CD8-positive, alpha-beta T cell (primary cell): ENCODE measurements at places on chromosomes 6 and 20.

DNA sequence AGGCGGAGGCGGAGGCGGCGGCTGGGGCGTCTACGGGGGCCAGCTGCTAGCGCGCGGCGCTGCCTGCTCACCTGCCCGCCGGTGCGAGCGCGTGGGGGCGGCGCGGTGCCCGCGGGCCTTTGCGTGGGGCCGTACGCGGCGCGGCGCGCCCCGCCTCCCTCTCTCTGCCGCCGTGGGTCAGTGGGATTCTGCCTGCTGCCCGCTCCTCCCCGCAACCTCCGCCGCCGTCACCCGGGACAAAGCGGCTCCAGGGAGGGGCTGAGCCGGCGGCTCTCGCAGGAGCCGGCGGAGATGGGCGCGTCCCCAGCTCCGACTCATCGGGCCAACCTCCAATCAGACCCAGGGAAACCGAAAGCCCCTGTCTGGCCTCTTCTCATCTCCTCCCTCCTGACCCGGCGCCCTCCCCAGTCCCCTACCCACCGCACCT, at the start of gene RCAN2:
RCAN2 (minus strand) TSS at position 249 of the 427 bp plus-strand sequence.
- peak; percentile 51 for DNase-seq

GRCh38 chr6:148846778-148847761, 100.2 kb downstream of the UST start:
- DNase-seq, result no peak

DNA sequence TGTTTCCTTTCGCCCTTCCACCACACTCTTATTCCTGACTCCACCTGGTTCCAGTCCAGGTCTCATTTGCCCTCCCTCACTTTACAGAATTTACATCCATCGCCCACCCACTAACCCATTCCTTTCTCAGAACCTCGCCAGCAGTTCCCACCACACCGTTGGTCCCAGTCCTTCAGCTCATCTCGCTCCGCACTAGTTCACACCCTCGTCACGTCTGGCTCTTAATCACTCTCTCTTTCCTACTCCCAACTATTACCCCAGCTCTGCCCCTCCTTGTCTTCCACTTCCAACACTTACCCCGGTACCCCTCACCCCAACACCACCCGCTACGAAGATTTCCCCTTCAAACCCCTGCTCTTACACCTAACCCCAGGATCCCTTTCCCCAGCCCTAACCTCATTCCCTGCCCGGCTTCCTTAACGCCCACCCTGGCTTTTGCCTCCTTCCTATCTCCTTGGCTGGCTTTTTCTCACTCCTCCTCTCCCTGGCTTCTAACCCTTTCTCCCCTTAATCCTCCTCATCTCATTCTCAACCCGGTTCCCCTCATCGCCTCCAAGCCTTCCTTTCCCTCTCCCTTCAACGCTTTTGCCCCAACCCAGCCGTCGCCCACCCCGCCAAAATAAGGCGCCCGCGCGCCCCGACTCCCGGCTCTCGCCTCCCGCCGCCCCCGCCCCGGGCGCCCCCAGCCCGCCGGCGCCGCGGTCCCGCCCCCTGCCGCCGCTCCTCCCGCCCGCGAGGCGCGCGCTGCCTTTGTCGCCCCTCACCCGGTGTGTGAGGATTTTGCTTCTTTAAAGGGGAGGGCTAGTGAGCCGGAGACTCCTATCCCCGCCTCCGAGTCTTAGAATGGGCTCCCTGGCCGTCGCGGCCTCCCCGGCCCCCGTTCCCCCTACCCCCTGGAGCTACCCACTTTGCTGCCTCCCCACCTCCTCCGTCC, 542 bp downstream of the USP49 start:
- DNase-seq, result peak; percentile 48

DNA sequence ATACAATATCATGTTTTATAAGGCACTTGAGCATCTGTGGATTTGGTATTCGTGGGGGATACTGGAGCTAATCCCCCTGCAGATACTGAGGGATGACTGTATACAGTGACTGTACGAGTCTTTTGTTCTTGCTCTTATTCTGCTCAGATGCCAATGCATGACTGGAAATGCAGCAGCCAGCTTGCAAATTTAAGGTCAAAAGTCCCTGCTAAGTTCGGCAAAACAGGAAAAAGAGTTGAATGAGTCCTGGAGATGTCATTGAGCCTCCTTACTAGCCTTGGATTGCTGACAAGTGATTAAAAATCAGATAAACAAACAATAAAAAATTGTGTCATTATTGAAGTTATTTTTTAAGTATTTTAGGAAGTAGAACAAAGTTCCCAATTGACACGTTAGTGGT, 599.3 kb upstream of the IMPG1 start:
- DNase-seq, result no peak

DNA sequence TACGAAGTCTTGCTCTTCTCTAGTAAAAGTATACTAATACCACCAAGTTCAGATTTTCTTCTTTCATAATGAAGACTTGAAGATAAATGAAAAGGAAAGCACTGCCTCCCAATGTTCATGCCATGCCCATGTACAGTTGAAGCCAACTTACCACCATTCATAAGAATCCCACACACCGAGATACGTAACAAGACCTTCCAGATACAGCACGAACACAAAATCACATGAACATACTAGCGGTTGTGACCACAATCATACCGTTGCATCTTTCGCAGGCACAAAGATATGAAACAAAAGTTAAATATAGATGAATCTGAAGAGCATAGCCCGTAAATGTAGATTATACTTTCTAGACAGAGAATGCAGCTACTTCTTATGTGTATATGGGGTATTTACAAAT, 412.5 kb downstream of the CBLN4 start:
- DNase-seq, result no peak

DNA sequence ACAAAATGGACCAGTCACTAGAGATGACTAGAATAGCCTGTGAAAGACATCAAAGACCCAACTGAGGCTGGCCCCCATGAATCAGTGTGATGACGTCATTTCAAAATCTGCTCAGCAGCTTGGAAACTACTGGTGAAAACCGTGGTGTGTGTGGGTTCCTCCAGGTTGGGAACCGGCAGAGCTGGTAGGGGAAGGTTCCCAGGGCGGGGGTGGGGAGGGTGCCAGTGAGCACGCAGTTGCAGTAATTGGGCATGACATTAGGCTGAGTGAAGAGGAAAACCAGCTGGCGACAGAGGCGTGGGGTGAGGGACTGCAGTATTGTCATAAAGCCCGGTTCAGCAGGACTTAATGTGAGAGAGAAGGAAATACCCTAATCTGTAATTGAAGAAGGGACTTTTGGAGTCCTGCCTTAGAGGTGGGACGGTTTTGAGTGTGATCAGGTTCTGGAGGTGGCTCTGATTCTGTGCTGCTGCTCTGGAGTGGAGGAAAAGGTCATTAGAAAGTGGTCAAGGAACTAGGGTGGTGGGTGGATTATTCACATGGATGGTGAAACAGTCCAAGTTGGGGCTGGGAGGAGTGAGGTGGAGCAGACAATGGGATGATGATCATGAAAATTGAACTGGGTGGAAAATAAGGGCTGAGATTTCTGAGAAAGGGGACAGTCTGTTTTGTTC, 52.0 kb upstream of the MTHFD1L start:
- DNase-seq, result no peak

- DNase-seq, result no peak
Measured at GRCh38 chr6:90297115-90297866, 648 bp upstream of the BACH2 start.

- DNase-seq, result no peak
Measured at GRCh38 chr20:35908007-35908406, 46.3 kb downstream of the SCAND1 start.

- no peak for DNase-seq
Measured at GRCh38 chr20:43032459-43032858, 157.2 kb downstream of the PTPRT start.

GRCh38 chr6:161365633-161366032, 91.8 kb upstream of the AGPAT4 start:
- DNase-seq, result no peak

- no peak for DNase-seq
Measured at GRCh38 chr6:654136-654535, 2.8 kb downstream of the HUS1B start.

- no peak for DNase-seq
Measured at GRCh38 chr20:6070829-6071695, 17.2 kb upstream of the LRRN4 start.
